ENCODE measurements at places on chromosomes 4 and X.

DNA sequence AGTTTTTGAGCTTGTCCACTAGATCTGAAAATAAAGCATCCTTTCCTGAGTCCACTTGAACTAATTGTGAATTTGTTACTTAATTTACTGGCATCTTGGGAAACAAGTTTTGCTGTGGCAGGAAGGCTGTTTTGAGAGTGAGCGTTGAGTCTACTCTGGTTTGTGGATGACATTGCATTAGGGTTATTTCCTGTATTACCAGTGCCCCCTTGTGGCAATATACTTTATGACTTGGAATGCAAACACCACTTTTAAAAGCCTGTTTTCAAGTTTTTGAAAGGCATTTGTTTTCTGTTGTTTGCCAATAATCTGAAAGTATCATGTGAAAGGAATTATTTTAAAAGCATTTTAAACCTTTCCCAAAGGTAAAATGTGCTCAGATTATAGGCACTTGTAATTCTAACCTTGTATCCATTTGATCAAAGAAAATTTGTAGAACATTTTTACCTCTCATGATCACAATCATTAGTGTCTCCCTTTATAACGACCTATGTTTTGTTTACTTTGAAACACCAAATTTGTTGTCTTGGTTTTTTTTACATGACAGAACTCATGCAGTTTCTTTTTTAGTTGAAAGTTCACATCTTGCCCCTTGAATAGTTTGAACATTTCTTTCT lies 18.0 kb upstream of the CYP2U1 start:
- DNase-seq = peak; percentile 31

DNA sequence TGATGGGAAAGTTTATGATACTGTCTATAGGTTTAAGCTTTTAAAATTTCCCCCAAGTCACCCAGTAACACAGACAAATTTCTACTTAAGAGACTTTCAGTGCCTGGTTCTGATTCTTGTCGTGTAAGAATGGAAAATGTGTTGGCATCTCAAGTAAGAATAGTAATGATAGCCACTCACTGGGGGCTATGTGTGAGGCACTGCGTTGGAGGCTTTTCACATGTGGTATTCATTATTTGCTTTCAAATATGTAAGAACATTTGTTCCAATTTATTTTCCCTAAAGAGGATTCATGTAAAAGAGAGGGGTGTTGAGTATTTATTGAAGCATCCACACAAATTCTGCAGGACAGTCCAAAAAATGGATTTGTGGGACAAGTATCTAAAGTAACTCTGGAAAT lies 143.6 kb downstream of the FNIP2 start:
- DNase-seq = no peak

- DNase-seq = no peak
Observed at GRCh38 chr4:7978489-7978888, 38.8 kb upstream of the AFAP1 start.

GRCh38 chrX:96002431-96002830 lies 682.2 kb upstream of the DIAPH2 start:
- DNase-seq = no peak

DNA sequence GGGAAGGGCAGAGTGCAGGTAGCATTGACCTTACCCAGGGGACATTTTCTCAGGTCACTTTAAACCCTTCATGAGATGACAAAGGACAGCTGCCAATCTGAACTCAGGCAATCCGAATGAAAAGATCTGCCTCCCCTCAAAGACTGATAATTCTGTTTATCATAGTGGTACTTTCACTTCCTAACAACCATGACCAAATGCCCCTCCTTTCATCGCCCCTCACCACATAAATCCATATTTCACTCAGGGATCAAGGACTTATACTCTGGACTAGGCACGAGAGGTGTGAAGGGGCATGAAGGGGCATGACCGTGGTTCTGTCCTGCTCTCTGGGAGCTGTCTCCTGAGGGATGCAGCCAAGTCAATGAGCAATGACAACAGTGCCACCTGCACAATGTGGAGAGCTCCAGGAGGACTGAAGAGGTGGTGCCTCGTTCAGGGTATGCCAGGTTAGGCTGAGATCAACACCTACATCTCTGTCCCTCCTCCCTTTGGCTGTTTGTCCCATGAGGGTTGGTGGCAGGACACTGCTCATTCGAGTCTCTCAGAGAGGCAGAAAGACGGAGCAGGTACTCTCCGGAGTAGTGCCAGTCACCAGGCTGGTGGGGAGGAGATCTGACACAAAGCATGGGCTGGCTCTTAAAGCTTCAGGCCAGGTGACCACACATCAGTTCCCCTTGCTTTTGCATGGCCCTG lies 12.5 kb downstream of the HS3ST1 start:
- DNase-seq = no peak

- no peak for DNase-seq
Observed at GRCh38 chr4:54144199-54144598, 44.2 kb downstream of the GSX2 start.

GRCh38 chr4:51851937-51852290 lies 9.0 kb downstream of the DCUN1D4 start:
- no peak for DNase-seq

DNA sequence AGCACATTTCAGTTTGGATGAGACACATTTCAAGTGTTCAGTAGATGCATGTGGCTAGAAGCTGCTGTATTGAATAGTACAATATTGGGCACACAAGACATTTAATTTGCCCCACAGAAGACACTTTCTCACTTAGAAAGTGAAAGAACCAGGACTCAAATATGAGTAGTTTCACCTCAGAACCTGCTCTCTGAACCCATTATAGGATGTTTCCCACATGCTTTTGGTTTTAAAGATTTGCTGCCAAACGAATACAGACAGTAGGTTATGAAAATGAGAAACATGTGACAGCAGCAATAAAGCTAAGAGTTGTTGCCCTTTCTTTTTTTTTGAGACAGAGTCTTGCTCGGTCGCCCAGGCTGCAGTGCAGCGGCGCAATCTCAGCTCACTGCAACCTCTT lies 32.3 kb downstream of the C4orf54 start:
- no peak for DNase-seq

GRCh38 chr4:183201331-183201730 lies 102.3 kb downstream of the WWC2 start:
- DNase-seq = no peak

DNA sequence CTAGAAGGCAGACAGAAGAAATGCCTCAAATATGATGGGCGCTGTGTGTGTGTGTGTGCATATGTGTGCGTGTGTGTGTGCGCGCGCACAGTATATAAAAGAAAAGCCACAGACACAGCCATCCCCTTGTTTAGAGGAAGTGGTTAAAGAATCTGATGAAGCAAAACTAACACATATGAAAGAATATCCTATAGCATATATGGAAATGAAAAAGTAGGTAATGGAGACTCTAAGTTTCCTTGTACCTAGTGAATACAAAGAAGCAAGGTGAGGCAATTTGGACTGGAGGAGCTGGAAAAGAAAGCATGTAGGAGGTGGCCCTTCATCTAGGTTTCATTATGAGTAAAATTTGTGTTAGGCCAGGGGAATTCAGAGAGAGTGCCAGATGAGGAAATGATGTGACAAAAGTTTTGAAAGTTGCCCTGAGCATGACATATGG lies 58.6 kb upstream of the MCF2 start:
- DNase-seq = peak; percentile 45

- DNase-seq = peak; percentile 3
Observed at GRCh38 chrX:148609515-148610327, 109.3 kb downstream of the AFF2 start.

DNA sequence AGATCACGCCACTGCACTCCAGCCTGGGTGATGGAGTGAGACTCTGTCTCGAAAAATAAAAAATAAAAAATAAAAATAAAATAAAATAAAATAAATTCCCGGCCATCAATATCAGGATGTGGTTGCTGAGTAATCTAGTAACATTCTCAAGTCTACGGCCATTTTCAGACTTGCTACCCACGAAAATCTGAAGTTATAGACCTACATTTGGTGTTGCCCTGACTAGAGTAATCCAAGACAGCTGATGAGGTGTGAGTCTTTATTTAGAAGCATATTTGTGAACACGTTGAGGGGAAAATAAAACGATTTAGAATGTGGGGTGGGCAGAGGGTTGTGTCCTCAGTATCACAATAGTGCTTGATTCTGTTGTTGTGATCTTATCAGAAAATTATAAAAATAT lies 130.2 kb upstream of the MID1 start:
- no peak for DNase-seq

GRCh38 chrX:63434206-63434605 lies 83.1 kb upstream of the SPIN4 start:
- no peak for DNase-seq

DNA sequence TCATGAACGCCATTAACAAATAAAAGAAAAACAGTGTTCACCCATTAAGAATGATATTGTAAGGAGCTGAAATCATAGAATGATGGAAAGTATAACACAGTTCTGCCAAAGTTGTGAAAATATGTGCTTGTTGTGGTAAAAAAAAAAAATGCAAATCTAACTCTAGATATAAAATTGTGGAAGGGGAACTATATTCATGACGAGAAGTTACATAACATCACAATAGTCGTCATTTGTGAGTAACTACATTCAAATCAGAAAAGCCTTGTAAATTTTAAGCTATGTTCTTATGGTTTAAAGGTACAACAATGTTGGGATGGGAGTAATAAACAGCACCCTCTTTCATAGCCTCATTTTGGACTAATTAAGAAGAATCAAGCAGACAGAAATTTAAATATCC lies 57.6 kb upstream of the PRDM8 start:
- peak; percentile 3 for DNase-seq

DNA sequence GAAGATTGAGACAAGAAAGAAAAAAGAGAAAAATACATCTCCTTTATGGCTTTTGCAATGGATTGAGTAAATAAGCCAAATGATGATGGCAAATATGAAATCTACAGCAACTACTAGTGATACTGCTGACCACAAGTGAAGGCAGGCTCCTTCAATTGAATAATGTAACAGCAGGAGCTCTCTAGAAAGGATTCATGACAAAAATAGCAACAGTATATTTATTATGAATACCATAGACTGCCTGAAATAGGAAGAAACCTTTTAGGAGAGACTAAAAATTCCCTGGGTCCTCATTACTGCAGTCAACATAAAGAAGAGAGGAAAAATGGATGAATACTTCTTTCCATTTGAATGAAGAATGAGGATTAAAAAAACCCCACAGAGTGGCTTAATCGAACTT lies 306.8 kb upstream of the ANXA10 start:
- DNase-seq = no peak

- DNase-seq = no peak
Observed at GRCh38 chrX:149010013-149010852, 494.9 kb downstream of the IDS start.

DNA sequence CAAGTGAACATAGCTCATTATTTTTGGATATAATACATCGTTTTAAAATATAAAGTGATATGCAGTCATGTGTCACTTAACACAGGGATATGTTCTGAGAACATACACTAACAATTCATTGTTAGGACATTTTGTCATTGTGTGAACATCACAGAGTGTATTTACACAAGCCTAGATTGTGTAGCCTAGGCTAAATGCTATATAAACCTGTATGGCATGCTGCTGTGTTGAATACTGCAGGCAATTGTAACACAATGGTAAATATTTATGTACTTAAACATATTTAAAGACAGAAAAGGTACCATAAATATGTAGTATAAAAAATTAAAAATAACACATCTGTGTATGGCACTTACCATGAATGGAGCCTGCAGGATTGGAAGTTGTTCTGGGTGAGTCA lies 44.9 kb upstream of the GPRIN3 start:
- no peak for DNase-seq

DNA sequence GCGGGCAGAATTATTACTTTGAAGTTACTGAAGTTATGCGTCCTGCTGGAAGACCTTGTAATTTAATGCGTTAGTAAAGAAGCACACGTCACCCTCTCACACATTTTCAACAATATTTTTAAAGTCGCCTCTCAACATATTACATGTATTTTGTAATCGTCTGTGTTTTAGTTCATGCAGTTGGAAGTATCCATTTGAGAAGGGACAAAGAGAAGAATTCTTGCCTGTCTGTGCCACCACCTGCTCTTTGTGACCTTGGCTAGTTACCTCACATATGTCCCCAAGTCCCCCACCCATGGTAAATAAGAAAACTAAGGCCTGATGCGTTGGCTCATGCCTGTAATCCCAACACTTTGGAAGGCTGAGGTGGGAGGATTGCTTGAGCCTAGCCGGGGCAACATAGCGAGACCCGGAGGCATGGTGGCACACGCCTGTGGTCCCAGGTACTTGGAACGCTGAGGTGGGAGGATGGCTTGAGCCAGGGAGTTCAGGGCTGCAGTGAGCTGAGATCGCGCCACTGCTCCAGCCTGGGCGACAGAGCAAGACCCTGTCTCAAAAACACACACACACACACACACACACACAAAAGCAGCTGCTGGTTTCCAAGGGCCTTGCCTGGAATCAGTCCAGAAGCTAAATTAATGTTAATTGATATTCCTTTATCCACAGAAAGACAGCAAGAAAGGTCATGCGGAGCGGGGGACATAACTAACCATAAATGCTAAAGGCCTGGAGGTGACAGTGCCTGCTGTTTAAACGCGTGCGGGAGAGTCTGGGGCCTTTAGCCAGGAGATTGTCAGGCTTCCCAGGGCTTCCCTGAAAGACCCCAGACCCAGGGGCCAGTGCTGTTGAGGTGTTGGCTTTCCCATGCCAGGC lies 811 bp downstream of the TMEM187 start:
- no peak for DNase-seq

DNA sequence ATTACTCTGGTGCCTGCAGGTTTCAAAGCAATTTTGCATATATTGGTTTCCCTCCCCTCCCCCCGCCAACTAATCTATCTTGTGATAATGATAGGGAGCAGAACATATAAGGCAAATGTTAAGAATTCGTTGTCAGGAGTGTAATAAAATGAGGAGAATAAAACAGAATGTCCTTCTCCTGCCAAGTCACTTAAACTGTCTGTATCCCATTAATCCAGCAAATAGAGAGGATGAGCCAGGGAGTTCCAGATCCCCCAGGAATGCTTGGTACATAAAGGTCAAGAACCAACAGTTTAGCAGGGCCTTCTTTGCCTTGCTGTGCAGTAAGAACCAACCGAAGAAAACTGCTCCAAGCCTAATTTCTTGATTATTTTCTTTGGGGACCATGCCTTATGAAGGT lies 141.4 kb downstream of the AMELX start:
- no peak for DNase-seq

DNA sequence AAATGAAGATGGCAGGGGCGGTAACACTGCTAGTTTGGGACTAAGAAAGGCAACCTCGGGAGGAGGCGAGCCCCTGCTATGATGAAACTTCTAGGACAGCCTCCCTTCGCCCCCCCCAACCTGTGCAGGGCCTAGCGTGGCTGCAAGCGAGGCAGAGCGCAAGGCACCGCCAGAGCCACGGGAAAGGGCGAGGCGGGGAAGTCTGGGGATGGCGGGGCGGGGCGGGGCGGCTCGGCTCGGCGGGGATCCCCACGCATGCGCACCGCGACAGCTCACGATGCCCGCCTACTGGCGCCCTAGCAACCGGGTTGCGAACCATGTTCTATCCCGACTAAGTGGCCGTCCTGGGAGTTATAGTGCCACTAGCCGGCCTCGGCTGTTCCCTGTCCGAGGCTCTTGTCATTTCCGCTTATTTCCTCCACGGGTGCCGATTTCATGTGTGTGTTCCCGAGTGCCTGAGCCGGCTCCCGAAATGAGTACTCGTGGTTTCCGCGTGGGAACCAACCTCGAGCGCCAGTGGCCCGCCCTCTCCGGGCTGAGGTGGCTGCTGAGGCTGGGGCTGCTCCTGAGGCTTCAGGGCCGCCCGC lies 28.7 kb upstream of the RBMX start:
- DNase-seq = peak; percentile 39
